ENCODE measurements at places on chromosomes 7 and 10. TPM values are rescaled to one million over a fixed set of nuclear protein-coding genes. Genes with fewer than 3 reads are reported as not detected.
A peak's percentile ranks its signal among the peaks of the same experiment; 100 is the strongest.

Gene NUTM2B
- total RNA-seq = 0.71 TPM

Gene SNX10
- 4.0 TPM for total RNA-seq

Gene CLDN3
- total RNA-seq = not detected

GRCh38 chr7:50662996-50663395 lies 97.8 kb upstream of the DDC start:
- DNase-seq = peak; percentile 64

DNA sequence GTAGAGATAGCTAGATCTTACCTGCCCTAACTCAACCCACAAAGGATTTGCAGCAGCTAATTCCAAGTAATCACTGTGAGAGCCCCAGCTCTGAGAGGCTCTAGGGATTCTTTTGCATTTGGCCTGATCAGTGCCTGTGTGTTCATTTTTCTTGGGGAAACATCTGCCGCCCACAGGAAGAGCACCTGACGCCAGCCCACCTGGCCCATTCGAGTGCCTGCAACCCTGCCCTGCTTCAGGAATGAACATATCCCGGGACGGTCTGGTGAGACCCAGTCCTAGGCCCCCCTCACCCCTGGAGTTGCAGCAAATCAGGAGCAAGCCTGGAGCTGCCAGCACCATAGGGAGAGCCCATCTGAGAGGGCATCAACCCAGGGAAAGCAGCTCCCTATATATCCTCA lies 38.8 kb downstream of the GSDME start:
- DNase-seq = no peak

DNA sequence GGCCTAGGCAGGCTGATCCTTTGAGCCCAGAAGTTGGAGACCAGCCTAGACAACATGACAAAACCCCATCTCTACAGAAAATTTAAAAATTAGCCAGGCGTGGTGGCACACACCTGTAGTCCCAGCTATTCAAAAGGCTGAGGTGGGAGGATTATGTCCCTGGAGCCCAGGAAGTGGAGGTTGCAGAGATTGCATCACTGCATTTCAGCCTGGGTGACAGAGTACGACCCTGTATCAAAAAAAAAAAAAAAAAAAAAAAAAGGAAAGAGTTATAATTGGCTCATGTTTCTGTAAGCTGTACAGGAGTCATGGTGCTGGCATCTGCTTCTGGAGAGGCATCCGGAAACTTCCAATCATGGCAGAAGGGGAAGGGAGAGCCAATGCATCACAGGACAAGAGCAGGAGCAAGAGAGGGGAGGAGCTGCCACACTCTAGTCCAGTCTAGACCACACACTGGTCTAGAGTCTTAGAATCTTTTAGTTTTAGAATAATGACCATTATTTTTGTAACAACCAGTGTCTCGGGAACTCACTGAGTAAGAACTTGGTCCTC lies 16.8 kb downstream of the DOCK1 start:
- peak; percentile 79 for DNase-seq

DNA sequence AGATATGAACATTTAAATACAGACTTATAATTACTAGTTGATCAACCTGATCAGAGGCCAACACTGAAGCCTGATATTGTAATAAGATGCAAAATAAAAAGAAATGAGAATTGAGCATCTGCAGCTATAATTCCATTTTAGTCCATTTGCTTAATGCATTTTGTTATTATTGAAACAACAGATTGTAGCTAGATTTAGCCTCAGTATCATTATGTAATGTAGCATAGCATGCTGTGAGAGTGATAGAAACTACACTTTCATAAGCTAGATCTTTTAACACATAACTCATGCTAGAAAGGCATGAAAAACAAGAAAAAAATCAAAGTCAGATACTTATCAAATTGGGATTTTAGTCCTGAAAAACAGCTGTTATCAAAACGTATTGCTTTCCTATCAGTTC lies 292.7 kb upstream of the ADARB2 start:
- no peak for DNase-seq

DNA sequence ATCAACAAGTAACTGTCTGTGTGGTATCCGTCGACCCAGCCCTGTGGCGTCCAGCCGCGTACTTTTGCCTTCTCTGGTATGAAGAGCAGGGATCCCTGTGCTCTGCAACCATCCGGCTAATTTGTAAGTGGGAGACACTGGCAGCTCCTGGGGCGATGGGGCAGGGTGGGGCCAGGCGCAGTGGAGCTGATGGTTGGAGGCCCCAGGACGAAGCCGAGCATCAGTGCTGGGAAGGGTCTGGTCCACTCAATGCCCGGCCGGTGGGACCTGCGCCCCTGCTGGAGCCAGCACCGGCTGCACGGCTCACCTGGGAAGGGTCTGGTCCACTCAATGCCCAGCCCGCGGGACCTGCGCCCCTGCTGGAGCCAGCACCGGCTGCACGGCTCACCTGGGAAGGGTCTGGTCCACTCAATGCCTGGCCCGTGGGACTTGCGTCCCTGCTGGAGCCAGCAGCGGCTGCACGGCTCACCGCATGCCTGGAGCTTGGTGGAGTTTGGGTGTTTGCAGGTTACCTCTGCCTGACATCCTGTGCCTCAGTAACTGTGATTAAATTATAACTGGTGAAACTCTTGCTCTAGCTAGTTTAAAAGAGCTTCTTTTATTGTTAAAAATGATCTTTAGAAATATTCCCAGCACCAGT lies 96.1 kb downstream of the NKX6-2 start:
- peak; percentile 76 for DNase-seq

DNA sequence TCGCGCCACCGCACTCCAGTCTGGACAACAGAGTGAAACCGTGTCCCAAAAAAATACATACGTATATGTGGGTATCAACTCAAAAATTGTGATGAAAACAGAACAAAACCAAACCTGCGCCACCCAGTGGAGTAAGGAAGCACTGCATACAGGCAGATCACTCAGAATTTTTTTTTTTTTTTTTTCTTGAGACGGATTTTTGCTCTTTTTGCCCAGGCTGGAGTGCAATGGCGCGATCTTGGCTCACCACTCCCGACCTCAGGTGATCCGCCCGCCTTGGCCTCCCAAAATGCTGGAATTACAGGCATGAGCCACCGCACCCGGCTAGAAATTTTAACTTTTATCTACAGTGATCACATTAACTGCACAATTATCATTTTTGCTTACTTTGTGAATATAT lies 9.1 kb upstream of the TMEM236 start:
- DNase-seq = peak; percentile 84

DNA sequence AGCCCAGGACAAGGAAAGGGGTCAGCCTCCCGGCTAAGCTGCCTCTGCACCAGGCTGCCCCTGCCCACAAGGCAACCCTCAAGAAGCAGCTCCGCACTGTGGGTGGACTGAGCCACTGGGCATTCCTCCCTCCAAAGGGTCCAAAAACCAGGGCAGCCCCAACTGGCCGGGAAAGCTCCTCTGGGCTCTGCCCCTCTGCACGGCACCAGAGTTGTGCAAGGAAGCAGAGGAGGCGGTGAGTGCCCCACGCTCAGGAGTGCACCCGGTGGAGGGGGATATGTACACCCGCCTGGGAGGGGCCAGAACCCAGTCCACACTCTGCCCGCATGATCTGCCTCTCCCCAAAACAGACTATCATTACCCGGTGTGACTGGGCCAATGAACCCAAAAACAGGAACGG lies 43.8 kb downstream of the PTPRN2 start:
- DNase-seq = no peak

GRCh38 chr10:23786594-23786993 lies 347.7 kb downstream of the OTUD1 start:
- DNase-seq = no peak
